Motor neuron (in vitro differentiated cells): ENCODE measurements at places on chromosomes 3 and 15. TPM values are rescaled to one million over a fixed set of nuclear protein-coding genes. Genes with fewer than 3 reads are reported as not detected.

Gene PIGBOS1
- 12.2 and 14.7 TPM in 2 replicates for total RNA-seq

Gene HCLS1
- total RNA-seq = 0.16 and 0.31 TPM in 2 replicates

Gene SLC22A13
- total RNA-seq = 0.30 TPM in 1 of 2 replicates, not detected in the other

Gene TMED3
- 60.2 and 83.0 TPM in 2 replicates for total RNA-seq

Gene LCTL
- total RNA-seq = 0.10 and 0.27 TPM in 2 replicates

Gene LRRC2
- 0.18 and 3.2 TPM in 2 replicates for total RNA-seq

Gene FRMD5
- total RNA-seq = 15.7 and 17.3 TPM in 2 replicates

Gene HRG
- 0.10 TPM in 1 of 2 replicates, not detected in the other for total RNA-seq

Gene RLBP1
- not detected in 2 replicates for total RNA-seq

DNA sequence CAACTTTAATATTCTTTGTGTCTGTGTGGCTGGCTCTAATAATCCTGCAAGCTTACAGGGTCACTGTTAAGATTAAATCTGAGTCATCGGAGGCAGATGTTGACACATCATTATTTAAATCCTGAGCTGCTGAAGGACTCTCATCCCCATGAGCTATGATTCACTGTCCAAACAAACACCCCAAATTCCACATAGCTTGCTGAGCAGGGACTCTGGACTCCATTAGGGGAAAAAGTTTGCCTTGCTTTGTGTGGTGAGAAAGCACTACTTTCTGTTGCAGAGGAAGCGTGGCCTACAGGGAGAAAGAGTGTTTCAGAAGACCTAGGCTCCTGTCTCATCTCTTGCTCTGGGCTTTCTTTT is 213.7 kb downstream of the PDCD6IP start:
- peak; percentile 72 for ATAC-seq

DNA sequence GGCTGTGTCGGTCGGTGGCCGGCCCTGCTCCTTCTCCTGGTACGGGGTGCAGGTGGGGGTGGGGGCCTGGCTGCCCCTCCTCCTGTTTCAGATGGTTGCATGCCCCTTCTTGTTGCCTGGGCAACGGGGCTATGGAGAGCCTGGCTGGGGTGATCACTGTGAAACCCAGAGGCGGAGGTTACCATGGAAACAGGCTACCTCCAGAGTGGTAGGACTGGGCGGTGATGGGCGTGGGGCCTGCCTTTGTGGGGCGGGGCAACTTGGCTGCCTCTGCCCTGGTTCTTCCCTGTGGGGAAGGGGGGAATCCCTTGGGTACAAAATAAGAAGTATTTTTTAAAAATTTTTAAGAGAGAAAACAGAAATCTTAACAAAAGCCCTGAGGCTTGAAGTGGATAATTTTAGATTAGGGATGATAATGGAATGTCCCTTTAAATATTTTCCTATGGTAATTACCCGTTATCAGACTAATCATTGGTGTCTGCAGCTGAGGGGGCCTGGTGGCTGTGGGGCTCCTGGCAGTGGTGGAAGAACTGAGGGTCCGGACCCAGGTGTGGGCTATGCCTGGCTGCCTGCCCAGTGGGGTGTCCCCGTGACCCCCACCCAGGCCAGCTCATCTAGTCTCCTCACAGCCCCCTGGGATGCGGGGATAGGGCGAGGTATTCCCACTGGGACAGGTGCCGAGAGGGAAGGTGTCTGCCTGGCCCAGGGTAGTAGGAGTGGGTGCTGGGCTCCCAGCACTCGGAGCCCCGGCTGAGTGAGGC is 32.5 kb downstream of the PLXNA1 start:
- peak; percentile 66 for ATAC-seq

GRCh38 chr3:129867506-129868124 is 25.9 kb downstream of the TMCC1 start:
- ATAC-seq = no peak

GRCh38 chr3:123781571-123782275 is 102.4 kb downstream of the MYLK start:
- no peak for ATAC-seq

GRCh38 chr15:82812994-82813393 is 3.6 kb downstream of the WHAMM start:
- no peak for ATAC-seq

DNA sequence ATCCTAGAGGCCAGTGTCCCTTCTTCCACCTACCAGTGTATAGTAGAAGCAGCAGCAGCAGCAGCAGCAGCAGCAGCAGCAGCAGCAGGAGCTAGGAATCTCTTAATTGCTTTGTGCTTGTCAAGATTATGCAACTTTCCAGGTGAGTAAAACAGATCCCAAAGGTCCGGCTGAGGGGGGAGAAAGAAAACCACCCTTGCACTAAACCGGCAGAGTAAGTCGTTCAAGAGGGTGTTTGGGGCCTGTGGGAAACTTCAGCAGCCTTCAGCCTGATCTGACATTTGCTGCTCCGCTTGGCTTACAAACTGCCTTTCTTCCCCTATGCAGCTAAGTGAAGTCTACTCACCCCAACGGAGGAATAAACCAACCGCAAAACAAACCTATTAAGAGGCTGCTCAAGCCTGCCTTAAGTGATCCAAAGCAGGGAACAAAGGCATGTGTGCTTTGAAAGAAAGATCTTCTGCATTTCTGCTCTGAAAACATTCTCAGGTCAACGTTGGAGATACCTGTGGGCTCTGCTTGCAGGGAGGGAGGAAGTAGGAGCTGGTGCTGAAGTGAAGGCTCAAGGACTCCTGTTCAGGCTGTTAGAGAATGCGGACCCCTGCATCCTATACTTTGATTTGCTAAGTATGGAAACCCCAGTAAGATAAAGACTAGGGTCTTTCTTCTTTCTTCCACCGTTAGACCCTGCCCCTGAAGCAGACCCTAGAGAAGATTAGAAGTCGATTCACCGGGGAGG is 35.7 kb upstream of the DLG1 start:
- ATAC-seq = no peak

DNA sequence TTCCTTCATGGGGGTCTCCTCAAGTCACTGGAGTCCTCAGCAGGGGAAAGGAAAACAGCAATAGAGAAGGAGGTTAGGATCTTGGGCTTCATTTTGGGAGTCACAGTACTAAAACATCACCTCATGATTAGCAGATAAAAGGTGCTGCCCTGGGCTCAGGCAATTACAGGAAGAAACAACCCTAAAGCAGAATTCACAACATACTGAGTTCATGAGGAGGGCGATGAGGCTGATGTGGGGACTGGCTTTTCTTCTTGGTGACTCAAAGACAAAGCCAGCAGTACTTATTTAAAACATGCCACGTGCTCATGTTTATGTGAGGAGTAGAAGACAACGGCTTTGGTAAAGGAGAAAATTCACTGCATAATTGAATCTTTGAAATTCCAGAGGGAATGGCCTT is 822.3 kb upstream of the CFAP20DC start:
- ATAC-seq = no peak

DNA sequence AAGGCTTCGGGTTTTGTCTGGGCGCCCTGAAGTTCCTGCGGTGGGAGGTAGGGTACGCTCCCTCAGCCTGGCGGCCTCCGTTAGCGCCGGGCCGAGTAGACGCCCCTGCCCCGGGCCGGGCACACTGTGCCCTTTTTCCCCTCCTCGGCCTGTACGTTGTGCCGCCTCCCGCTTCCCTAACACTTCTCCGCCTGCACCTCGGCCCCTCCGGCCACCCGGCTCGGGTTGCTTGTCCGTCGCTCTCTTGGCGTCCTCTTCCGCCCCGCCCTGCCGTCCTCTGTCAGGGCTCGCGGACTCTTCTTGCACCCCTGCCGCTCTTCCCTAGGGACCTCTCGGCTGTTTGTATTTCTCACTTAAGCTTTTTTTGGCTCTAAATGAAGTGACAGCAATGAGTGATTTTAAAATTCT is 384 bp downstream of the KNL1 start:
- ATAC-seq = peak; percentile 71

DNA sequence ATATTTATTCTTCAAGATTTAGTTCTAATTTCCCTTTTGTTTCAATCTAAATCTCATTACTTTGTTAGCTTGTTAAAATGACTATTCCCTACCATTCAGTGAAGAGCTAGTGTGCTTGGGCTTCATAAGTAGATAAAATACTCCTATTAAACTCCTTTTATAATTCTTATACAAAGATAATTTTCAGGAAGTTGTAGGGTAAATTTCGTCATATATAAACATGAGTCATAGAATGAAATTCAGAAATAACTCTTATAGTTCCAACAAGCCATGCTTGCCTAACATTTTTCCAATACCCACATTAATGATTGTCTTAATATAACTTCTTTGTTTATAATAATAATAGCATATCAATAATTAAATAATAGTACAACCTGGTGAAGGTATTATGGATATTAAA is 407.3 kb downstream of the NAALADL2 start:
- no peak for ATAC-seq

GRCh38 chr3:71492566-71492965 is 91.0 kb downstream of the FOXP1 start:
- no peak for ATAC-seq

DNA sequence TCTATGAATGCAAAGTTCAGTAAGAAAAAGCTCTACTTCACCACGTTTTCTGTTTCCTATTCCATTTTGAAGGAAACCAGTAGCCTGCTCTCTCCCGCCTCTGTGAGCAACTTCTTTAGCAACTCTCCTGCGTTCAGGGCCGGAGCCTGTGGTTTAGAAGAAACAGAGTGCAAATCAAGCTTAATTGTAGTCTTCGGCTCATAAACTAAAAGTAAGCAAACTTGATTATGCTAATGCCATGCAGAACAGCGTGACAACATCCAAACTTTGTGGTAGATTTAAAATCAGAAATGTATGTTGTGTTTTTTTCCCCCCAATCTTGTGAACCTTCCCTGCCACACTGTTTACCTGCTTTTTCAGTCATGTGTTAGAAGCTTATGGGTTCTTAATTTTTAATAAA is 87.4 kb downstream of the SEMA6D start:
- ATAC-seq = peak; percentile 60

DNA sequence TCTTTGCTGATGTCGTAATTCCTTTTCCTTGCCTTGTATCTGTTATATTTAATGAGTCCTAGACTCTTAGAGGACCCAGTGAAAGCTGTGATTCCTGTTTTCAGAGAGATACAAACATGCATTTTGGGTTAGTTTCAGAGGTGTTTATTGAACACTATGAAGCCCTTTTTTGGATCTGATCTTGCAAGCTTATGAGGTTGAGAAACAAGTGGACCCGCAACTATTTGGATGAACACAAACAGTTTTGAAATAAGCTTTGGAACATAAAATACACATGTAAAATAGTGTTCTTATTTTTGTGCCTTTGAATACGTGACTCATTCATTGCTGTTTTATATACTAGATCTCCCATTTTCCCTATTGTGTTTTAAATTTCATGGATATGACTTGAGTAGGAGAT is 33.5 kb downstream of the SNRK start:
- ATAC-seq = no peak

DNA sequence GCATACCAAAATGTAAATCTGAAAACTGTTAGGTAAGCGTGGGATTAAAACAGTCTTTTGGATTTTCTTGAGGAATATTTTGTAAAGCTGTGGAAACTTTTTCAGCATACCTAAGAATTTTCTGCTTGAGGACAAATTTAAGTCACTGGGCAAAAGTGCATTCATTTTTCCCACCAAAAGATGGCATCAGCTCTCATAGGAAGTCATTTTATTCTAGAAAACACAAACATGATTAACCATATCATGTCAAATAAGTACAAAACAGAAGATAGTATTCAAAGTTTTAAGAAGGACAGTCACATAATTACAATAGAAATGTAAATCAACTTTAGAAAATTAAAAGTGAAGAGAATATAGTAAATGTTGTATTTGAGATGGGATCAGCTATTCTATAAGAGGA is 63.5 kb downstream of the SLC49A4 start:
- no peak for ATAC-seq

DNA sequence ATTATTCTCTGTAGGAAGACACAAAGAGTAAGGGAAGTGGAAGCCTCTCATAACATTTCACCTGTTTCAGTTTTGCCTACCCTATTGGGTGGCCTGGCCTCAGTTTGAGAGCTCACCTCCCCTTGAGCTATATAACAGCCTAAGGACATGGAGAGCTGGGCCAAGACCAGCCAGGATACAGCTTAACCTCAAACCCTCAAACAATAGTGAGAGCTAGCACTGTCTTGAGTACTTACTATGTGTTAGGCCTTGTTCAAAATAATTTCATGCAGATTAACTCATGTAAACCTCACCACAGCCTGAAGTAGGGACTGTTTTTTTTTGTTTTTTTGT is 15.0 kb upstream of the TBL1XR1 start:
- no peak for ATAC-seq

GRCh38 chr3:127476936-127477335 is 113.6 kb downstream of the TPRA1 start:
- ATAC-seq = no peak

DNA sequence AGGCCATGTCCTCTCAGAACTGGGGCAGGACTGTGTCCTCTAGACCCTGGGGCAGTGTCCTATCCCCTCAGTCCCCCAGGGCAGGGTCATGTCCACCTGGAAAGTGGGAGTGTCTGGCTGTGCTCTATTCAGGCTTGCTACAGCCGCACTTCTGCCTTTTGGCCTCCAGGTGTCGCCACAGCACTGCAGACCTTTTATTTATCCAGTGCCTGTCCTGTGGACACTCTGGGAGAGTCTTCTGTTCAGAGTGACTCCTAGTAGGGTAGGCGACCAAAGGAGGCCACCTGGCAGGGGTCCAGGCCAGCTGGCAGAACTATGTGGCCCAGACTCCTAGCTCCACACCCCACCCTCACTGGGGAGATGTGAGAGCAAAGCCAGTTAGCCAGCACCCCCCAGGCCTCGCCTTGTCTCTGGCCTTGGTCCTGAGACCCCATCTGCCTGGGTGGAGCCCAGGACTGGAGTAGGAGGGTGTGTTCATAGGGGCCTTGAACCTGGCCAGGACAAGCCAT is 3.9 kb downstream of the TMIE start:
- peak; percentile 51 for ATAC-seq

GRCh38 chr15:69924531-69924930 is 173.2 kb downstream of the TLE3 start:
- ATAC-seq = no peak

GRCh38 chr3:189624130-189624529 is 7.1 kb upstream of the TP63 start:
- ATAC-seq = no peak

GRCh38 chr15:58933281-58934113 is at the start of gene SLTM:
Gene SLTM (minus strand): TSS chr15:58933679. CDS start chr15:58933565, 114 bp downstream.
- ATAC-seq = peak; percentile 96

- ATAC-seq = no peak
Observed at GRCh38 chr3:127702151-127702578, 29.4 kb downstream of the ABTB1 start.

- ATAC-seq = peak; percentile 50
Observed at GRCh38 chr3:52845157-52845556, 10.3 kb upstream of the MUSTN1 start.

DNA sequence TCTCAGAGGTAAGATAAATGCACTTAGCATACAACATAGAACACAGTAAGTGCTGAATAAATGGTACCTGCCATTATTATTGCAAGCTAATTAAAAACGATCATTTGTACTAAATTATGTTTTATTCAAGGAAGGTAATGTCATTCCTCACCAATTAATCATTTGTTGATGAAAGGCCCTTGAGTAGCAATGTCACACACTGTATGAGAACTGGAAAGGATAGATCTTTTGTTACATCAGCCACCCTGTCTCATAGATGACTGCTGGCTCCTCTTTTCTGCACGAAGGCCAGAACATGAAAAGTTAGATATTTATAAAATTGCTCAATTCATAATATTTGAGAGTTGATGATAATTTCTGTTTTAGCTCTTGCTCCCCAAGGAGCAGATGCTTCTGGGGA is 415.4 kb downstream of the RBMS3 start:
- ATAC-seq = no peak
